ENCODE measurements at places on chromosomes 6 and 20.

- DNase-seq, result no peak
Observed at GRCh38 chr6:6331393-6331792, 10.9 kb upstream of the F13A1 start.

GRCh38 chr6:108998485-108998884 lies 96.2 kb downstream of the SESN1 start:
- DNase-seq, result no peak

DNA sequence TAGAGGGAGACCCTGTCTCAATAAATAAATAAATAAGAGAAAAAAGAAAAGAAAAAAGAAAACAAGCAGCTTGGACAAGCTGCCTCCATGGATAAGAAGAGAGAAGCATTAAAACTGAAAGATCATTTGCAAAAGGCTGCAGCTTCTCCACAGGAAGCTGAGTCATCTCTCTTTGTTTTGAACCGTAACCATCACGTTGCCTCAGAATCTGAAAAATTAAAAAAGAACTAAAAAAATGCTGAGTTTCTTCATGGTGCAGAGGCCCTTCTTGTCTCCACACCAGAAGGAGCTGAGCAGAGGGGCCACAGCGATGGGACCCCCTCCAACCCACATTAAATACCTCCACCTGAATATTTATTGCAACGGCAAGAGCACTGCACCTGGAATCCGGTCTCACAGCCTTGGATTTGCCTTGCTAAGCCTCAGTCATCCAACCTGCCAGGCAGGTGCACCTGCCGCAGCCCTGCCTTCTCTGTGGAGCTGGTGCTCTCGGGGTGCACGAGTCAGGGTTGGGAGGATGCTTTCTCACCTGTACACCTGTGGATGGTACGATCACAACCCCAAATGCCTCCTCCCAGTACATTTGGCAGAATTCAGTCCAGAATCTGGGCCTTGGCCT lies 28.1 kb downstream of the TOX2 start:
- no peak for DNase-seq

DNA sequence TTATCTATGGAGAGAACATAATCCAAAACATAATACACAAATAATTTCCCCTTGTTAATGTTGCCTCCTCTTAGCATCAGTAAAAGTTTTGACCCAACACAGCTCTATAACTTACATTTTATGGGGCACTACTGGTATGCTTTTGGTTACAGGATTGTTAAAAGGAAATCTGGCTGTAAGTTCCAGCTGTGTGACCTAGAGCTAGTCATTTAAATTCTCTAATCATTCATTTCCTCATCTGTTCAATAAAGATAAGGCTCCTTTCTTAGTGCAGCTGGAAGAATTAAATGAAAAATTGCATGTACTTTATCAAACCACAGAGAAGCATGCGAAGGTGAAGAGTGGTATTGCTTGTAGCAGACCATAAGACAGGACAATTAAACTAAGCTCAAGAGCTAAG lies 4.6 kb downstream of the SLC17A2 start:
- no peak for DNase-seq

DNA sequence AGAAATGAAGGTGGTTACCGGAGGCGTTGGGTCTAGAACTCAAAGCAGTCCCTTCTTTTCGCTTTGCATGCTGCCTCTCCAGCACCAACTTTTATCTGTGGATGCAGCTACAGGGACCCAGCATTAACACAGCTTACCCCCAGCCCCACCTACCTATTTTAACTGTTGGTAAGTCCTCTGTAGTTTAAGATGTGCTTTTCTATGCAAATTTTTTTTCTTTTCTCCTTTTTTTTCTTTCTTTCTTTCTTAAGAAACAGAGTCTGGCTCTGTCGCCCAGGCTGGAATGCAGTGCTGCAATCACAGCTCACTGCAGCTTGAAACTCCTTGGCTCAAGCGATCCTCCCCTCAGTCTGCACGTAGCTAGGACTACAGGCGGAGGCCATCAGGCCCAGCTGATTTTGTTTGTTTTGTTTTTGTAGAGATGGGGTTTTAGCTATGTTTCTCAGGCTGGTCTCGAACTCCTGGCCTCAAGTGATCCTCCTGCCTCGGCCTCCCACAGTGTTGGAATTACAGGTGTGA lies 6.5 kb upstream of the USP45 start:
- no peak for DNase-seq

DNA sequence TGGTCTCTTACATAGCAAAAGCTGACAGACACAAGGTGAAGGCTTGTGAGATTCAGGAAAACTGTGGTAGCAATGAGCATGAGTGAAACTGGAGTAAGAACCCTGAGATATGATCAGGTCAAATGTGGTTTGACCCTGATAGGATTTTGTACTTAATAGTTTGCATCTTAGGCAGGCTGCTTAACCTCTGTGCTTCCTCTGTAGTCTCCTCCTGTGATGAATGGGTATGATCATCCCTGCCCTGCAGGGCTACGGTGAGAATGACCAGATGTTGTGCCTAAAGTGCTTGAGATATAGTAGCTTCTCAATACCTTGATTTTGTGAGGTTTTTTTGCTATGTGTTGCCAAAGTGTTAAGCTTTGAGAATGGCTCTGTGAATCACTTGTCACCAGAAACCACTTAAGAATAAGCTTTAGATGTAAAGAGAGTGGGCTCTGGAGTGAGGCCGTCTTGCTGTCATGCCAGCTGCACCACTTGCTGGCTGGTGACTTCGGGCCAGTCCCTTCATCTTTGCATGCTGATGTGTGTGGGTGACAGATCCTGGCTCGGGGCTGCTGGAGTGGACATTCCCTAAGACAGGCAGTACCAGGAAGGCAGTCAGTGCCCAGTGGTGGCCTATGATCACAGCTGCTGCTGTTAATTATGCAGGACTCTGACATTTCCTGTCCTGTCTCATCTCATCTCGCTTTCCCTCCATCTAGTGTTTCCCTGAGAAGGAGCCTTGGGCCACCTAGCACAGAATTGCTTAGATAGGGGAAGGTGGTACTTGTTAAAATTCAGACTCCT lies 254.7 kb downstream of the NFATC2 start:
- DNase-seq, result no peak

DNA sequence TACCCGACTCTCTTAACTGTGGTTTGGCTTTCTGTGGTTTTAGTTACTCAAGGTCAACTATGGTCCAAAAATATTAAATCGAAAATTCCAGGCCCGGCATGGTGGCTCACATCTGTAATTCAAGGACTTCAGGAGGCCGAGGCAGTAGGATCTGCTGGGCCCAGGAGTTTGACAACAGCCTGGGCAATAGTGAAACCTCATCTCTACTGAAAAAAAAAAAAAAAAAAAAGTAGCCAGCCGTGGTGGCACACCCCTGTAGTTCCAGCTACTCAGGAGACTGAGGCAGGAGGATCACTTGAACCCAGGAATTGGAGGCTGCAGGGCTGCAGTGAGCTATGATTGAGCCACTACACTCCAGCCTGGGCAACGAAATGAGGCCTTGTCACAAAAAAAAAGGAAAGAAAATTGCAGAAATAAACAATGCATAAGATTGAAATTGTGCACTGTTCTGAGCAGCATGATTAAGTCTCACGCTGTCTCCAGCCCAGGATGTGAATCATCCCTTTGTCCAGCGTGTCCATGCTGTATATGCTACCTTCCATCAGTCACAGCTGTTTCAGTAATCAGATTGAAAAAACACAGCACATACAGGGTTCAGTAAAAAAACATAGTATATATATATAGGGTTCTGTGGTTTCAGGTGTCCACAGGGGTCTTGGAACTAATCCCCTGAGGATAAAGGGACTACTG lies 40.7 kb downstream of the RGS17 start:
- no peak for DNase-seq

GRCh38 chr6:7313505-7314165 lies 636 bp upstream of the SSR1 start:
- no peak for DNase-seq

DNA sequence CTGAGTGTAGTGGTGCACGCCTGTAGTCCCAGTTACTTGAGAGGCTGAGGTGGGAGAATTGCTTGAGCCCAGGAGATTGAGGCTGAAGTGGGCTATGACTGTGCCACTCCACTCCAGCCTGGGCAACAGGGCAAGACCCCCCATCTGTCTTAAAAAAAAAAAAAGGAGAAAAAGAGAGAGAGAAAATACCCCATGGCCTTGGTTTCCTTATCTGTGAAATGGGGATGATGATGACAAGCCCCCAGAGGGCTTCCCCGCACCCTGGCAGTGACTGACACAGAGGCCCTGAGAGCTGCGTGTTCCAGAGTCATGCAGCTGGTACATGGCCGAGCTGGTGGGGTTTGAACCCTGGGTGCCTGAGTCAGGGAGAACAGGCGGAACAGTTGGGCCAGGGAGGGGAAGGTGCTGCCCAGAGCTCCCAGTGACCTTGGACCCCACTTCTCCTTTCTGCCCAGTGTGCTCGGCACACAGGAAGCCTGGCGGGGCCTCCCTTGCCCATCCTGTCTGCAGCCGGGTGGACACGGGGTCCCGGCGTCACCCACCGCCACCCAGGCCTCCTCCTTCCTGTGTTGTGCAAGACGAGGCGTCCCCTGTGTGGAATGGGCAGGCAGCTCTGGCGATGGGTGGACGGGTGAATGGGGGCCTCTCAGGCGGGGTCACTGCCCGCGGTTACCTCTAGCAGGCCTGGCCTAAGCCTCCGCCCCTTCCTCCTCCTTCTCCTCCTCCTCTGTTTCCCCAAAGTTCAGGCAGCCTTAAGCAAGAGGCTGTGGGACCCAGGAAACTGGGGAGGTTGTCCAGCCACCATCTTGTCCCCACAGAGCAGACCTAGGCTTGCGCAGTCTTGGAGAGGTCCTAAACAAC lies 84.2 kb downstream of the CEBPB start:
- no peak for DNase-seq

- no peak for DNase-seq
Observed at GRCh38 chr6:4059115-4059777, 19.7 kb downstream of the FAM217A start.

- DNase-seq, result no peak
Observed at GRCh38 chr6:43835872-43836419, 65.9 kb downstream of the VEGFA start.

DNA sequence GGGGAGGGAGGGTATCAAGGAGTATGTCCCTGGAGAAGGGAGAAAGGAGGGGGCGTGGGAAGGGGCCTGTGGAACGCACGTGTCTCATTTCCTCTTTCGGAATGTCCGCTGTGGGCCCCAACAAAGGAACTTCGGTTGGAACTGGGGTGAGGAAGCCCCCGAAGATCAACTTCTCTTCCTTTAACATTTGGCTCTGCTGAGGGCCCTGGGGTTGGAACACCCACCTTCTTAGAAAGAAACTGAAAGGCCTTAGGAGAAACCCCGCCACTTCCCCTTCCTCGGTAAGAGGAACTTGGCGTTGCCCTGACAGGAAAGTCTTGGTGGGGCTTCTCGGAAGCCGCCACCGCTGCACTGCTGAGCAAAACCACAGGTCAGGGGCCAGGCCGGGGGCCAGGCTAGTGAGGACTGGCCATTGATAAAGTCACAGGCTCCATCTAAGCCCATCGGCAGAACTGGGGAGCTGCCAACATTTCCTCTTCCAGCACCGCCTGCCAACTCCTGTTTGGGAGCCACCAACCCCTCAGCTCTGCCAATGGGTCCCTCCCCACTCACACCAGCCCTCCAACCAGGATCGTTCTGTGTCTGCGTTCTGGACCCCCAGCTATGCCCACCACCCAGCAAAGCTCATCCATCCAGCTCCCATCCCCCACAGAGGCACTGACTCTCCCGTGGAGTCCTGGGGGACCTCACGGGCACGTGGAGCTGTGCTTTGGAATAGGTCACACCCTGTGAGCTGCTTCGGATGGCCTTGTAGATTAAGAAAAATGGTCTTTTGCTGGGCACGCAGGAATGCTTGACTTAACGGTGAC lies 44.8 kb downstream of the FGD2 start:
- no peak for DNase-seq

DNA sequence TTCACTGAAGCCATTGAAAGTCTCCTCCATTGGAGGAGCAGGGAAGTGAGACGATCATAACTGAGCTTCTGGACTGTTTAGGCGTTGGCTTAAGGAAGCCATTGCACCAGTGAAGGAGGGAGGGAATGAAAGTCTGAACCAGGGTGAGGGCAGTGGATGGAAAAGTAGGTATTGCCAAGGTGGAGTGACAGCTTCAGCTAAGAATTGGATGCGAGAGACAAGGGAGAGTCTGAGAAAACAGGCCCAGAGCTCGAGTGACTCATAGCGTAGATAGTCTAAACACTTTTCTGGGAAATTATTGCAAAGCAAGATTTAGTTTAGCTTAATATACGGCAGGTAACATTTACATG lies 4.5 kb downstream of the DSP start:
- DNase-seq, result no peak

- DNase-seq, result no peak
Observed at GRCh38 chr6:130936933-130937332, 109.7 kb downstream of the SMLR1 start.

Measured in spinal cord (tissue), 10 donors.